ENCODE measurements at places on chromosomes 1 and 21. TPM values are rescaled to one million over a fixed set of nuclear protein-coding genes. Genes with fewer than 3 reads are reported as not detected.

DNA sequence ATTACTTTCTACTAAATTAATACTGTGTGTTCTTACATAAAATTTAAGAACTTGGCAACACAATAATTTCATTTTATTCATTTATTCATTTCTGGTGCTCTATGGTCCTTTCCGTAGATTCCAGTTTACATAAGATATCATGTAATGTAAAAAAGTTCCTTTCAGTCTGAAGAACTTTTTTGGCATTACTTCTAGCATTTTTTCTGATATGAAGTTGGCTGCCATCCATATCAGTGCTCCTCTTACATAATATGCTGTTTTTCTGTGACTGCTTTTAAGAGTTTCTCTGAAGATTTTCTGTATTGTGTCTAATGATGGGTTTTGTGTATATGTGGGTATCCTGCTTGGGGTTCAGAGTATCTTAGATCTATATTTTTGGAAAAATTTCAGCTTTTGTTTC, 34.8 kb downstream of the LIN9 start:
- DNase-seq = peak; percentile 21

Gene UMODL1
- polyA plus RNA-seq = not detected

DNA sequence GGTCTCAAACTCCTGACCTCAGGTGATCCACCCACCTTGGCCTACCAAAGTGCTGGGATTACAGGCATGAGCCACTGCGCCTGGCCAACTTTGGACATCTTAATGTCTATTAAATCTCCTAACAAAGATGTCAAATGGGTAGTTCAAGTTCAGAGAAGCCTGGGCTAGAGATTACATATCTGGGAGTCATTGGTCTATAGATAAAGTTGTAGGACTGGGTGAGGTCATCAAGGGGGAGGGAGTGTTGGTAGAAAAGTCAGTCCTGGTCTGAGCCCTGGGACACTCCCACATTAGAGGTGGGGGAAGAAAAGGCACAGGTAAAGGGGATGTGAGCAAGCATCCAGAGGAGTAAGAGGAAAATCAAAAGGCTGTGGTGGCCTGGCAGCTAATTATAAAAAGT, 6.6 kb downstream of the UBIAD1 start:
- no peak for DNase-seq

DNA sequence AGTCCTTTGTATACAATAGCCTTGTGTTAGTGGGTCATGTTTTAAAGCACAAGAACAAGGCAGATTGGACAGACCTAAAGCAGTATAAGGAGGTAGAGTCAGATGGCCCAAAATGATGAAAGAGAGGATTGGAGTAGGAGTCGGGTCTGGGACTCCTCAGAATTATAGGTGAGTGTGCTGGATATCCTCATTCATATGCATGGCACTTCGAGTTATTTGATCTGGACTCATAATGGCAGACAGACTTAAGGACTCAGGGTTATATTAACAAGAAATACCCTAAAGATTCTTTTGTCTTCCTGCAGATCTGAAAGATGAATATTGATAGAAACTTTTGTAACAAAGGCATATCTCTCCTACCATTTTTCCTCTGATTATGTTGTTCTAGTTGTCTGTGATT, 92.7 kb downstream of the GABPA start:
- no peak for DNase-seq

- DNase-seq = no peak
These were observed 50.6 kb upstream of the HP1BP3 start for GRCh38 chr1:20837554-20838192.

GRCh38 chr1:235329139-235329902, 951 bp downstream of the GGPS1 start:
- no peak for DNase-seq

GRCh38 chr1:5707566-5708345, 284.5 kb downstream of the NPHP4 start:
- DNase-seq = no peak

Gene HSF2BP
- 0.37 TPM for polyA plus RNA-seq

Gene COL11A1
- not detected for polyA plus RNA-seq

Gene RSPO1
- polyA plus RNA-seq = not detected

Gene CSF1
- polyA plus RNA-seq = 23.3 TPM

Gene OPN3
- polyA plus RNA-seq = 17.0 TPM

- no peak for DNase-seq
These were observed 1.9 kb upstream of the TTLL10 start for GRCh38 chr1:1171546-1172340.

DNA sequence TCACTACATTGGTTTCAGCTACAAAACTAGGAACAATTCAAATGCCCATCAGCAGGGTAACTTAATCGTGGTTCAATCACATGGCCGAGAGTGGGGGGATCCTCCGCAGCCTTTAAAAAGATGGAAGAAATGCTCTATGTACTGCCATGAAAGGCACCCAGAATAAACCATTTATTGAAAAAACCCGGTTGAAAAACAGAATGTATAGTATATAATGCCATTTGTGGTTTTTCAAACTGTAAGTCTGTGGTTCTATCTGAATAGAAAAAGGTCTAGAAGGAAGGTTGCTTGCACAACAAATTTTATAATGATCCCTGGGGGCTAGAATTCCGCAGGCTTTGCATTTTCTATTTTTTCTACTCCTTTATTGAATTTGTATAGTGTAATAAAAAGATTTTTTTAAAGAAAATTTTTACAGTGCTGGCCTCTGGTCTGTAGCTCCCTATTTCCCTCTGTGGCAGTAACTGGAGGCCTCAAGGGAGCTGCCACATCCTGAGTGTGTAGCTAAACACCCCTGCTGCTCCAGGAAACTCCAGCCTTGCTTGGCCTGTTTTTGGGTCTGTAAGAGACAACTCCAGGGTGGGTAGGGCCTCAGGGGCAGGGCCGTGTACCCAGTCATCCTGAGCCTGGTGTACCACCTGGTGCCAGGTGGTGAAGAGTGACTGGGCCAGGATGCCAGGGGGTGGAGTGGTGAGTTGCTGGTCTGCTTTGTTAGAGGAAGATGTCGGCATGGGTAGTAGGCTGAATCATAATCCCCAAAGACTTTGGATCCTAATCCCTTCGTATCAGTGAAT, 51.5 kb upstream of the EPS8L3 start:
- no peak for DNase-seq

- no peak for DNase-seq
These were observed 233.1 kb downstream of the C1orf94 start for GRCh38 chr1:34409689-34410229.

Gene ZC3H12A
- polyA plus RNA-seq = 9.4 TPM

Measured in endothelial cell of umbilical vein (primary cell).